ENCODE measurements at places on chromosomes 11 and 22.

DNA sequence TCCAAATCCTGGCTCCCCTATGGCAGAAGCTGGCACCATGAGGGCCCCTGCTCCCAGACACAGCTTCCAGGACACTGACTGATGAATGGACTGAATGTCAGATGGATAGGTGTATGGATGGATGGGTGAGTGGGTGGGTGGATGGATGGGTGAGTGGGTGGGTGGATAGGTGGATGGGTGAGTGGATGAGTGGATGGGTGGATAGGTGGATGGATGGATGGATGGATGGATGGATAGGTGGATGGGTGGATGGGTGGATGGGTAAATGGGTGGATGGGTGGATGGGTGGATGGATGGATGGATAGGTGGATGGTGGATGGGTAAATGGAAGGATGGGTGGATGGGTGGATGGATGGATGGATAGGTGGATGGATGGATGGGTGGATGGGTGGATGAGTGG is 4.3 kb downstream of the FGF3 start:
- DNase-seq = no peak

- DNase-seq = no peak
These were observed 22.9 kb upstream of the ARHGAP8 start for GRCh38 chr22:44729391-44730021.

GRCh38 chr11:12667646-12668045 is 6.6 kb upstream of the TEAD1 start:
- no peak for DNase-seq

DNA sequence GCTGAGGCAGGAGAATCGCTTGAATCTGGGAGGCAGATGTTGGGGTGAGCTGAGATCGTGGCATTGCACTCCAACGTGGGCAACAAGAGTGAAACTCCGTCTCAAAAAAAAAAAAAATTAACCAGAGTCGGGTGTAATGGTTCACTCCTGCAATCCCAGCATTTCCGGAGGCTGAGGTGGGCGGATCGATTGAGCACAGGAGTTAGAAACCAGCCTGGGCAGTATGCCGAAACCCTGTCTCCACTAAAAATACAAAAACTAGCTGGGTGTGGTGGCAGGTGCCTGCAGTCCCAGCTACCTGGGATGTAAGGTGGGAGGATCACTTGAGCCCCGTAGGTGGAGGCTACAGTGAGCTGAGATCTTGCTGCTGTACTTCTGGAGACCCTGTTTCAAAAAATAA is 1.5 kb downstream of the RANGAP1 start:
- no peak for DNase-seq

DNA sequence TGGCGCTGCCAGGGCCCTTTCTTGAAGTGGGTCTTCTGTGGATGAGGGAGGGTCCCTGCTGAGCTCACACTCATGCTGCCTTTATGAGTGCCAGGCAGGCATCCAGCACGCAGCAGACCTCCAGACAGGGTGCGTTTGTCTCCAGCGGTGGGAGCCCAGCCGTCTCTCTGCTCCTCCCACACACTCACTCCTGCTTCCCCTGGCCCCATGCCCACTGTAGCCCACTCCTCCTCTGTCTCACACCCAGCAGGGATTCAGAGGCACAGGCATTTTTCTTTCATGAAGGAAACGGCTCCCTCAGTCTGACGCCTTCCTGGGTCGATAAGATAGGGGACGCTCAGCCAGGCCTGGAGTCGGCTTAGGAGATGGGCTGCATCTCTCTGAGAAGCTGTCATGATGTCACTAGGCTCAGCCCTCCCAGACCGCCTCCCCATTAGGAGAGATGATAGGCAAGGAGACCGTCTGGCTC is 183.9 kb upstream of the NCAM1 start:
- no peak for DNase-seq

- DNase-seq = no peak
These were observed 145.0 kb downstream of the CCDC34 start for GRCh38 chr11:27217948-27218420.
